NCI-H69 (cell line): ENCODE measurements at places on chromosomes 7 and 10.

GRCh38 chr7:124779194-124779593, 13.6 kb upstream of the GPR37 start:
- DNase-seq: peak; percentile 96

- no peak for DNase-seq
Observed at GRCh38 chr10:104816501-104816900, 175.4 kb downstream of the SORCS3 start.

DNA sequence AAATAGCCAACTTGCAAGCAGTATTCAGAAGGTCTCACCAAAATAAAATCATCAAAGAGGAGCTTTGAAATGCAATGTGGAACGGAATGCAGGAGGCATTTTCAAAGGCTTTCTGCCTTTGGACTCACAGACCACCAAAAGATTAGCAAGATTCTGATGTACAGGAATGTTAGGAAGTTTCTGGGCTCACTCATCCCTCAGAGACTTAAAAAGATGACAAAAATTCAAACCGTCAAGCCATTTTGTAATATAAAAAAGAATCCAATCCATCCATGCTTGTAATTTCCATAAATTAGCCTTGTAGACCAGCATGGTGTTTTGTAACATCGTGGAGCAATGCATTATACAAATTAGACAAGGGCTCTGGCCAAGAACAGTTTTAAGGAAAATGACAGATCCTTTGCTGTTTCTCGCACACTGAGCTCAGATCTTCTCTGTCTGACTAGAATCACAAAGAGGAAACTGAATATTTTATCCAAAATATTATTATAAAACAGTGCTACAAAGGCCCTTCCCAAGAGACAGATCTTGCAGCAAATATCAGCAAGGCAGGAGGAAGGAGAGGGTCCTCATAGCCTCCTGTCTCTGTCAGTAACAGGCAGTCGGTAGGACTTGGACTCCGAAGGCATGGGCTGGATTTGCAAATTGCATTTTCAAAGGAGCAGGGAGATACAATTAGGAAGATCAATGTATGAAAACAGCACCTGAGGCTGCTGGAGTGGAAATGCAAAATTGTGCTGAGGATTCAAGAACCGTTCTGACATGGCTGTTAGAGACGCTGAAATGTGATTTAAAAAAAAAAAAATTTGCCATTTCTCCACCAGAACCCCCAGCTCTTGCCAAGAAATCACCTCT, 57.4 kb upstream of the NRP1 start:
- no peak for DNase-seq

GRCh38 chr10:63494951-63495350, 26.2 kb upstream of the REEP3 start:
- DNase-seq: no peak

DNA sequence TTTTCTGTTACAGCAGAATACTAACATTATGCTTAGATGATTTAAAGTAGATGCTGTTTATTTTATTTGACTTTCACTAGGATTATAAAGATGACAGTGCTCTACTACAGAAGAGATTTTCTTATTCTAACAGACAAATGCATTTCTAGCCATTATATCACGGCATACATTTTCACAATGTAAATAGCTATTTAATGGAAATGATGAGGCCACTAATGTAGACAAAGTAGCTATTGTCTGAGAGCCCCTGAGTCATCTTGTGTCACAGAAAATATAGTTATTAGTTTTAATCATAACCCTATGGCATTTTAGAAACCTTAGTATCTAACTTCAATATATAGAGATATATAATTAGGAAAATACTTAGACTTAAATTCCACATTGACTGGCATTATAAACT, 158.0 kb upstream of the AHR start:
- peak; percentile 31 for DNase-seq

DNA sequence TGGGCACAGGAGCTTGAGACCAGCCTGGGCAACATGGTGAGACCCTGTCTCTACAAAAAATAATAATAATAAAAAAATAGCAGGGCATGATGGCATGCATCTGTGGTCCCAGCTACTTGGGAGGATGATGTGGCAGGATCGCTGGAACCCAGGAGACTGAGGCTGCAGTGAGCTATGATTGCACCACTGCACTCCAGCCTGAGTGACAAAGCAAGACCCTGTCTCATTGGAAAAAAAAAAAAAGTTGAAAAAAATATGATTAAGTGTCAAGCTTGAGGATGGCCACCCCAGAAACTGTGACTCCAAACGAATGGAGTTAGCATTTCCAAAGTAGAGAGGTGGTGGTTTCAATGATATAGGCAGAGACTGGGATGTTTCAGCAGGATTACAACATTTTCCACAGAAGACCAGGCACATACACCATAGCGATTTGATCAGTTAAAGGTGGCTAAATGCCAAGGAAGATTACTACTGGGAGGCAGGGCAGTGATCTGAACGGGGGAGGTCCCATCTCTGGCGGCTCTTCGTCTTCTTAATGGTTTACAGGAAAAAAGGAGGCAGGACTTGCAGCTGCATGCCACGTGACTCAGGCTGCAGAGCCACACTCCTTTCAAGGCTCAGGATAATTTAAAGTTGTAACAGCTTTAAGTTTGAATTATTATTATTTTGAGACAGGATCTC, 250.6 kb upstream of the GALNT17 start:
- no peak for DNase-seq

DNA sequence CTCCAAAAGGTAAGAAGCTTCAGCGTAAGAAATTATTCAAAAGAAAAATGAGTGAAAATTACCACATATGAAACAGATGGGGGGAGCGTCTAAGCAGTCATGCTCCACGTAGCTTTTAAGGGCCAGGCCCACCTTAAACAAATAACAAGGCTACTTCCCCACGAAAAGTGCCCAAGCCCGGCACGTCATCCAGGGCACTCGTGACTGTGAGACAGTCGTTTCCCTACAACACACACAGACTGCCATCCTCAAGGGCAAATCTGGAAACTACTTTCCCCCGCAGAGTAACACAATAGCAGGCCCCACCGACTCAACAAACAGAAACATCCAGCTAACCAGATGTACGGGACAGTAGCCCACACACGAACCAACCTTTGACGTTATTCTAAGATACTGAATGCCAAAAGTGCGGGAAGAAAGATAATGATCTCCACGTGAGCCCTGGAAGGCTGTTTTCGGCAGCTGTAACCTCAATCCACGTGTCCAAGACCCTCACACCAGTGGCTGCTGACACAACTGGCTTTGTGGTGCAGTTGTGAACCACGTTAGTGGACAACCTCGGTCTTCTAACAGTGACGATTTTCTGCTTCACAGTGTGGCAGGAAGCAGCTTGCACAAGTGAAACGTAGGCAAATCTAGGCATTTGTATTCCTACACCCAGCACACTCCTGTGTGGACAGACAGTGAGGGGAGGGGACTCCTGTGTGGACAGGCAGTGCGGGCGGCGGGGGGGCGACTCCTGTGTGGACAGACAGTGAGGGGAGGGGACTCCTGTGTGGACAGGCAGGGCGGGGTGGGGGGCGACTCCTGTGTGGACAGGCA, 251.7 kb downstream of the ZMYND11 start:
- no peak for DNase-seq
